ENCODE measurements at places on chromosomes 13 and 19.

- DNase-seq: no peak
Measured at GRCh38 chr13:83941701-83942335, 59.5 kb upstream of the SLITRK1 start.

- DNase-seq: no peak
Measured at GRCh38 chr13:66348745-66349690, 881.1 kb downstream of the PCDH9 start.

DNA sequence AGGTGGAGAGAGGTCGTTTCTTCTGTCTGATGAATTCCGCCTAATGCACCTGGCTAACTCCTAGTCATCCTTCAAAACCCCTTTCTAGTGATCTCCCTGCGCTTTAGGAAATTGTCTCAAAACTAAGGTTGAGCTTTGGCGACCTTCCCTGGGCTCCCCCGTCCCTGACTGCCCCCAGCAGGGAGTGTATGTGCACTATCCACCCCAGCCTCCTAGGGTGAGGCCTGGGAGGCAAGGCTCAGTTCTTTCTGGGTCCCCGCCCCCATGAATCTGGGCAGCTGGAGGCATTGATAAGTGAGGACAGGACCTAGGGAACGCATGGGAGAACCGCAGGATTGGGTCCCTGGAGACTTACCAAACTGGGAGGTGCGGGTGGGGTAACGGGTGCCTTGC lies 378 bp downstream of the TLE6 start:
- DNase-seq: no peak

GRCh38 chr13:91922969-91923592 lies 524.7 kb downstream of the GPC5 start:
- DNase-seq: no peak

DNA sequence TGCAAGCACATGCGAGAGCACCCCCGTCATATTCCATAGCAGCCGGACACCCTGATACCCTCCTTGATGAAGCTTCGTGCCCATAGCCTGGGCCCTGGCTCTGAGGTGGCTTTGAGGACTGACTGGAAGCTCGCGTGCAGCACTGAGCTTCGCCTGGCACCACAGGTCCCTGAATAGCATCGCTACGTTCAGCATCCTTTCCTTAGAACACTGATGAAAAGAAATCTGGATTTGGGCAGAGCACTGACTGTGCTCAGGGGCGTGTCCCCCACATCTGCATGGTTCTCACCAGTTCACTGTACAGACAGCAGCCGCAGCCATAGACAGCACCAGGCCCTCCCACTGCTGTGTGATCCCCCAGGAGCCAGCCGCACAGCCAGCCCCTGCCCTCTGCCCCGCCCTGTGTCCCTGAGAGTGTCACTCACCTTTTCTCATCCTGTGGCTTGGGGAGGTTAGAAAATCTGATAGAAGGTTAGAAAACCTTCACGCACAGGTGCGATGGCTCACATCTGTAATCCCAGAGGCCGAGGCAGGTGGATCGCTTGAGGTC lies 49.3 kb upstream of the SPACA7 start:
- DNase-seq: no peak

DNA sequence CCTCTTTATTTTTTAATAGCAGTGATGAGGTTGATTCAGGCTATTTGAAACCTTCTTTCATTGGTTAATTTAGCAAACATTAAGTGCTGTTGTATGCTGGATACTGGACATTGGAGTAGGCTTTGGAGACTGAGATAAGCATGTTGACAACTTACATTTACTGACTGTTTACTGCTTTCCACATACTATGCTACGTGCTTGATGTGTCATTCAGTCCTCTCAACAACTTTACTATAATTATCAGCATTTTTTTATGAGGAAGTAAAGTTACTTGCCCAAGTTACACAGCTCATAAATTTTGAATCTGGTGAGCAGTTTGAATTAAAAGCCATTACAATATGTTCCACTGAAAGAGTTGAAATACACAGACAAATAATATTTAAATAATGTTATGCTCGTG lies 83.8 kb downstream of the GJA3 start:
- no peak for DNase-seq

DNA sequence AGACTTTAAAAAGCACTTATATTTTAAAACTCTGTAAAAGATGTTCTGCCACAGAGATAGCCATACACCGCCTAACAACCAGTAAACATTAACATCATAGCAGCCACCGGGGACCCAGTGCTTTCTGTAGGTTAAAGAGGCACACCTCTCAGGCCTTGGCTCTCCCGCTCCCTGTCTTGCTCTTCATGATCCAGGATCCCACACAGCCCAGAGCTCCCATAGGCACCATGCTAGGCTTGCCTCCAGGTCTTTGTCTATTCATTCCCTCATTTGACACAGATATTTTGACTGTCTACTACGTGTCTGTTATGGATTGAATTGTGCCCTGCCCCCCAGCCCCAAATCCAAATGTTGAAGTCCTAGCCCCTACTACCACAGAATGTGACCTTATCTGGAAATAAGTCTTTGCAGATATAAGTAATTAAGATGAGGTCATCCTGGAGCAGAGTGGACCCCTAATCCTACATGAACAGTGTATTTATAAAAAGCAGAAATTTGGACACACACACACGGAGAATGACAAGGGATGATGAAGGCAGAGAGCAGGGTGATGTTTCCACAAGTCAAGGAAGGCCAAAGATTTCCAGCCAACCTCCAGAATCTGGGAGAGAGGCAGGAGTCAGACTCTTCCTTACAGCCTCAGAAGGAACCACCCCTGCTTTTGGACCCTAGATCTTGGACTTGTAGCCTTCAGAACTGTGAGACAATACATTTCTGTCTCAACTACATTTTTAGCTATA lies 272.6 kb downstream of the DNAJC15 start:
- DNase-seq: no peak

DNA sequence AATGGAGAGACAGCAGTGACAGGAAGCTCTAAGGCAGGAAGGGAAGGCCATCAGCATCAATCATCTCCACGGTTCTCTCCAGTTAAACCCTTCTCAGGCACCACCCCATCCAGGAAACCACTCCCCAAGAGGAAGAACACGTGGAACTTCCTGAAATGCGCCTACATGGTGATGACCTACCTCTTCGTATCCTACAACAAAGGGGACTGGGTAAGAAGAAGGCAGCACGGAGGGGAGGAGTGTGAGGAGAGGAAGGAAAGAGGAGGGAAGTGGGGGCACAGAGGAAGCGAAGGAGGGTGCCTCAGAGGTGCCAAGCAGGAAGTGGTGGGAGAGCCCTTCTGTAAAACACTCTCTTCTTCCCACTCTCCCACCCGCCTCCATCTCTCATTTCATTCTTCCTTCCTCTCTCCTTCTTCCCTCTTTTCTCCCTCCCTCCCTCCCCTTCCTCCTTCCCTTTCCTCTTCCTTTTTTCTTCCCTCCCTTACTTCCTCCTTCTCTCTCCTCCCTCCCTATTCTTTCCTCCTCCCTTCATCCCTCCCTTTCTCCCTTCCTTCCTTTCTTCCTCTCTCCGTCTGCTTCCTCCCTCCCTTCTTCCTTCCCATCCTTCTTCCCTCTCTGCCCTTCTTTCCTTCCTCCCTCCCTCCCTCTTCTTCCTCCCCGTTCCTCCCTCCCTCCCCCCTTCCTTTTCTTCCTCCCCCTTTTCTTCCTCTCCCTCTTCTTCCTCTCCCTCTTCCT lies 12.6 kb downstream of the ZSCAN5A start:
- no peak for DNase-seq

DNA sequence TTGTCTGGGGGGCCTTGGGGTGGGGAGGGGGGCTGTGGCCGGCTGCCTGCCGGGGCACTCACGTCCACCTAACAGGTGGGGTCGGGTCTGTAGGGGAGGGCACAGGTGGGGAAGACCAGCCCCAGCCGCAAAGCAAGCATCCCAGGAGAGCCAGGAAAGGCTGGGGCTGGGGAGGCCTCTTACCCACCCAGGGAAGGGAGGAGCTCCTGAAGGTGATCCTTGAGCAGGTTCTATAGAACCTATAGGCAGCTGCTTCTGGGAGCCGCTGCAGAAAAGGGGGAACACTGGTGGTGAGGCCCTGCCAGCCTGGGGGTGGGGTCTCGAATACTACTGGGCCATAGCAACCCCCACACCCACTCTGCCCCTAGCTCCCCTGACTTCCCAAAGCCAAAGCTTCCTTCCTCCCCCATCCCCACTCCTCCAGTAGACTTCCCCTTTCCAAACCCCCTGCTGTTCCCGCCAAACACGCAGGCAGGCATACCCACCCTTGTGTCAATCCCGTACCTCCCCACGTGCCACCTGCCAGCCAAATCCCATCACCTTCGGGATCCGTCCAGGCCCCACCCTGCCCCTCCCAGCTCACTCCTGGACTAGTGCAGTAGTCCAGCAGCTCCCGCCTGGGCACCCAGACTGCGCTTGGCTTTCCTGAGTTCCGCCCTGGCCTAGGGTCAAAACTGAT lies 5.6 kb downstream of the KLF16 start:
- no peak for DNase-seq
